GM12878 (cell line): ENCODE measurements at places on chromosomes 11 and 22. TPM values are rescaled to one million over a fixed set of nuclear protein-coding genes. Genes with fewer than 3 reads are reported as not detected.

POU2F3 gene
- 0.13 and 0.31 TPM in 2 replicates for polyA plus RNA-seq

CCDC188 gene
- not detected in 2 replicates for polyA plus RNA-seq

MS4A6E gene
- polyA plus RNA-seq: 0.79 and 0.86 TPM in 2 replicates

SLC22A9 gene
- polyA plus RNA-seq: not detected in 2 replicates

HTATIP2 gene
- polyA plus RNA-seq: 52.3 and 54.4 TPM in 2 replicates

TESMIN gene
- polyA plus RNA-seq: 2.0 and 3.4 TPM in 2 replicates

DAGLA gene
- polyA plus RNA-seq: not detected in 2 replicates

OR52A1 gene
- not detected in 2 replicates for polyA plus RNA-seq

GPHA2 gene
- not detected in 2 replicates for polyA plus RNA-seq

SMC1B gene
- not detected in 2 replicates for polyA plus RNA-seq

ETS1 gene
- 22.6 and 24.7 TPM in 2 replicates for polyA plus RNA-seq

AGBL2 gene
- polyA plus RNA-seq: 2.3 and 2.5 TPM in 2 replicates

FREY1 gene
- polyA plus RNA-seq: 0.28 TPM in 1 of 2 replicates, not detected in the other

KRTAP5-7 gene
- polyA plus RNA-seq: not detected in 2 replicates

RAB1B gene
- 66.1 and 83.9 TPM in 2 replicates for polyA plus RNA-seq

SNU13 gene
- polyA plus RNA-seq: 457 and 458 TPM in 2 replicates

MMP1 gene
- not detected in 2 replicates for polyA plus RNA-seq

OMP gene
- polyA plus RNA-seq: not detected in 2 replicates

PHLDB1 gene
- 0.07 and 0.26 TPM in 2 replicates for polyA plus RNA-seq

RAPSN gene
- polyA plus RNA-seq: not detected in 2 replicates

MYBPC3 gene
- not detected in 2 replicates for polyA plus RNA-seq

SPON1 gene
- polyA plus RNA-seq: 0.15 and 1.1 TPM in 2 replicates

UBXN1 gene
- 101 and 102 TPM in 2 replicates for polyA plus RNA-seq
